ENCODE measurements at places on chromosomes 11 and 22. TPM values are rescaled to one million over a fixed set of nuclear protein-coding genes. Genes with fewer than 3 reads are reported as not detected.

The TMEM151A gene
- polyA plus RNA-seq = not detected

The KREMEN1 gene
- polyA plus RNA-seq = 22.3 TPM

The MLC1 gene
- polyA plus RNA-seq = 0.88 TPM

The PYGM gene
- polyA plus RNA-seq = 1.8 TPM

The KCNJ1 gene
- polyA plus RNA-seq = 76.0 TPM

The CARD16 gene
- 0.70 TPM for polyA plus RNA-seq

The PDE2A gene
- 13.6 TPM for polyA plus RNA-seq

The PRMT3 gene
- polyA plus RNA-seq = 18.6 TPM

The MYOD1 gene
- polyA plus RNA-seq = not detected

The SNX19 gene
- polyA plus RNA-seq = 52.1 TPM

The FZD4 gene
- polyA plus RNA-seq = 91.3 TPM

The MAJIN gene
- 0.88 TPM for polyA plus RNA-seq

The XKR3 gene
- not detected for polyA plus RNA-seq

The LMNTD2 gene
- polyA plus RNA-seq = 2.5 TPM

The CASP4 gene
- 20.1 TPM for polyA plus RNA-seq

The CFAP300 gene
- 4.7 TPM for polyA plus RNA-seq

The TRIM29 gene
- polyA plus RNA-seq = 1.8 TPM

The IL17RA gene
- polyA plus RNA-seq = 5.2 TPM

The OR5A1 gene
- 0.03 TPM for polyA plus RNA-seq

The OR8D1 gene
- polyA plus RNA-seq = not detected

The FOLR2 gene
- polyA plus RNA-seq = 8.7 TPM

The DDX10 gene
- 79.5 TPM for polyA plus RNA-seq

The COMT gene
- 79.1 TPM for polyA plus RNA-seq

The ACCSL gene
- not detected for polyA plus RNA-seq

The PTGDR2 gene
- polyA plus RNA-seq = 0.17 TPM

The TSPO gene
- polyA plus RNA-seq = 12.2 TPM

The SAA2 gene
- polyA plus RNA-seq = not detected

The ANO1 gene
- 18.2 TPM for polyA plus RNA-seq

The GP1BB gene
- 2.9 TPM for polyA plus RNA-seq

The SYT12 gene
- 0.13 TPM for polyA plus RNA-seq

The PC gene
- polyA plus RNA-seq = 39.9 TPM

The DERL3 gene
- polyA plus RNA-seq = 3.2 TPM

The DEUP1 gene
- polyA plus RNA-seq = 1.4 TPM

The KRTAP5-2 gene
- not detected for polyA plus RNA-seq

The CABP7 gene
- 0.15 TPM for polyA plus RNA-seq

The POGLUT3 gene
- 47.7 TPM for polyA plus RNA-seq

The NAALAD2 gene
- 39.8 TPM for polyA plus RNA-seq

The SEPTIN5 gene
- polyA plus RNA-seq = 32.1 TPM

The ANKK1 gene
- 0.60 TPM for polyA plus RNA-seq

The KCNE3 gene
- polyA plus RNA-seq = 26.1 TPM

The PLAAT5 gene
- 0.50 TPM for polyA plus RNA-seq

The SNX32 gene
- 2.6 TPM for polyA plus RNA-seq

The SEC14L6 gene
- polyA plus RNA-seq = 11.4 TPM

The CASP1 gene
- 3.1 TPM for polyA plus RNA-seq

The PIH1D2 gene
- 12.6 TPM for polyA plus RNA-seq

The SPTY2D1 gene
- 30.5 TPM for polyA plus RNA-seq

The KRTAP5-10 gene
- polyA plus RNA-seq = 0.53 TPM

The MMP3 gene
- not detected for polyA plus RNA-seq

All from left kidney (tissue), 8 donors.